Heart left ventricle (tissue), 16 donors: ENCODE measurements at places on chromosomes 6 and 20. TPM values are rescaled to one million over a fixed set of nuclear protein-coding genes. Genes with fewer than 3 reads are reported as not detected.

PLCB4 gene
- 8.4 TPM for polyA plus RNA-seq

SMPDL3A gene
- 4.1 TPM for polyA plus RNA-seq

EFCAB8 gene
- 0.03 TPM for polyA plus RNA-seq

COL21A1 gene
- 21.7 TPM for polyA plus RNA-seq

SMLR1 gene
- not detected for polyA plus RNA-seq

CEBPB gene
- 14.7 TPM for polyA plus RNA-seq

CCN6 gene
- not detected for polyA plus RNA-seq

CRISP2 gene
- not detected for polyA plus RNA-seq
